ENCODE measurements at places on chromosomes 3 and 15.

GRCh38 chr3:65411367-65411766 lies 627.4 kb downstream of the MAGI1 start:
- no peak for DNase-seq

- no peak for DNase-seq
Observed at GRCh38 chr3:126449621-126450051, 26.1 kb downstream of the ZXDC start.

GRCh38 chr15:72105111-72105510 lies 12.8 kb downstream of the MYO9A start:
- no peak for DNase-seq

DNA sequence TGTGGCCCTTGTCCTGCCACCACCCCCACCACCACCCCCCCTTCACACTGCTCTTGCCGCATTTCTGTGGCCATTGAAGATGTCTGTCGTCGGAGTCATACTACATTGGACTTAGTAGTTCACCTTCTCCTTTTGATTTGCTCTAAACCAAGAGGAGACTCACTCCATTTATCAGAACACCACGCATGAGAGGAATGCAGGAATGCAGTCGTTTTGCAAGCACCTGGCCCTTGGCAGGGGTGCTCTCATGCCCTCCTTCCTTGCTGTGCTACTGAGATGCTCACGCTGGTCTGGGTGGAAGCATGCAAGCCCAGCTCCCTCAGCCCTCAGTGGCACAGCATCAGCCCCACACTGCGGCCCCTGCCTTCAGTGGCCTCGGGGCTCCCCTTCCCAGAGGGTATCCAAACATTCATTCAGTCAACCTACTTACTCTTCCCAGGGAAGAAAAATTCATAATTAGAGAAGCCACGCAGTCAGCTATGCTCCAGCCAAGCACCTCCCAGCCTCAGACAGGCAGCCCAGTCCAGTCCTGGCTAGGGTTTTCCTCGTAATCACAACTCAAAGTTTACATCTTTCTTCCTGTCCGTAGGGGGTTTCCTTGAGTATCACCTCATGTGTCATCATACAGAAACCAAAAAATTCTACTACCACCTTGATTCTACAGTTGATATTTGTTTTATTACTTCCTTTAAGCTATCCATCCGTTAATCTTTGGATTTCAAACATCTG lies 520.0 kb downstream of the GABRG3 start:
- no peak for DNase-seq

DNA sequence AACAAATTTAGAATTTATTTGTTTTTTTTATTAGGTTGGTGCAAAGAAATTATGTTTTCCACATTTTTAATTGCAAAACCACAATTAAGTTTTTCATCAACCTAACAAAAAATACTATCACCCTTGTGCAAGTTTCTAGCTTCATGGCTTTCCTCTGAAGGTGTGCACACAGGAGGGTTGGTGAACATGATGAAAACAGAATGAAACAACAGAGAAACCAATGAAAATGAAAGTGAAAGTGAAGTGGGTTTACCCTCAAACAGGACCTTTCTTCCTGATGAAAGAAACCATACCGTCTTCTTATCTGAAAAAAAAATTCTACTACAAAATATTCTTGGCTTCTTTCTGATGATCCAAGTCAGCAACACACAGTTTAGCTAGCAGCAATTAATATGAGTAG lies 71.9 kb upstream of the FEZF2 start:
- no peak for DNase-seq

- no peak for DNase-seq
Observed at GRCh38 chr3:186664506-186664905, 1.3 kb upstream of the HRG start.

GRCh38 chr3:6806991-6807390 lies 53.9 kb upstream of the GRM7 start:
- DNase-seq, result no peak

DNA sequence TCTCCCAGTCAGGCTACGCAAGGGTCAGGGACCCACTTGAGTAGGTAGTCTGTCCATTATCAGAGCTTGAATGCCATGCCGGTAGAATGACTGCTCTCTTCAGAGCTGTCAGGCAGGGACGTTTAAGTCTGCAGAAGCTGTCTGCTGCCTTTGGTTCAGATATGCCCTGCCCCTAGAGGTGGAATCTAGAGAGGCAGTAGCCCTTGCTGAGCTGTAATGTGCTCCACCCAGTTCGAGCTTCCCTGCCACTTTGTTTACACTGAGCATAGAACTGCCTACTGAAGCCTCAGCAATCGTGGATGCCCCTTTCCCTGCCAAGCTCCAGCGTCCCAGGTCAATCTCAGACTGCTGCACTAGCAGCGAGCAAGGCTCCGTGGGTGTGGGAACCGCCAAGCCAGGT lies 57.5 kb upstream of the SETMAR start:
- no peak for DNase-seq

DNA sequence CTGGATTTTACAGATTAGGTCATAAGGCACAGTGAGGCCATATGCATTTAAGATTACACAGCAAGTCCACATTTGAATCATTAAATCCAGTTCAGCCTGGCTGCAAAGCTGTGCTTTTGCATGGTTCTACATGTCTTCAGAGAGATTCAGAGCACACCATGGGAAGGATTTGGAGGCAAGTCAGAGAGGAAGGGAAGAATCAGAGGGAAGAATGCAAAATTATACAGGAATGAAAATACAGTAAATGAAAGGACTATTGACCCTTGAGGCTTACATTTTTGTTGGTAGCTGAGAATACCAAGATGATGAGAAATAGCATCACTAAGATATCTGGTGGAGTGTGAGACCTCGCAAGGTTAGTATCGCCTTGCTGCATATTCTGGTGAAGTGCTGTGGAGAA lies 13.9 kb downstream of the FILIP1L start:
- DNase-seq, result no peak

DNA sequence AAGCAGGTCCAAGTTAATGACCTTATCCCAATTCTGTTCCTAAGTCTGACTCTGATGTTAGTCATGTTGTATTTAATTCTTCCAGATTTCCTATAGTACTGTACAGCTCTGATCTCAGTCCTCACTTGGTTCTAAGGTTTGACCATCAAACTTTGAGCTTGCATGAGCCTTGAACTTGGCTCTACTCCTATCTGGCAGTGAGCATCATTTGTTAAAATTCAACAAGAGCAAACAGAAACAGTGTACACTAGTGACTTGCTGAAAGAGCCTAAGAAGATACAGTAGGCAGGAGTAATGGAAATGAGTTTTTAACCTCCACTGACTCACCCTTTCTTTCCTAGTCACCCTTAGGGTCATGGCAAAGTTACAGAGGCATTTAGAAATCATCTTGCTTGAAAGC lies 451.1 kb upstream of the TPRG1 start:
- DNase-seq, result no peak

- DNase-seq, result no peak
Observed at GRCh38 chr15:42159381-42160015, 3.1 kb upstream of the PLA2G4F start.

All from stimulated activated CD8-positive, alpha-beta memory T cell treated with anti-CD3 and anti-CD28 coated beads, Interleukin-4, amount 100 ng/mL, for 1 hour (primary cell).